Activated T-helper 1 cell treated with anti-CD3 and anti-CD28 coated beads, Interleukin-2, amount 50 U/mL, for 16 hours (primary cell): ENCODE measurements at places on chromosomes 12 and 14.

GRCh38 chr14:37813732-37814131 lies 218.3 kb downstream of the TTC6 start:
- DNase-seq, result no peak

DNA sequence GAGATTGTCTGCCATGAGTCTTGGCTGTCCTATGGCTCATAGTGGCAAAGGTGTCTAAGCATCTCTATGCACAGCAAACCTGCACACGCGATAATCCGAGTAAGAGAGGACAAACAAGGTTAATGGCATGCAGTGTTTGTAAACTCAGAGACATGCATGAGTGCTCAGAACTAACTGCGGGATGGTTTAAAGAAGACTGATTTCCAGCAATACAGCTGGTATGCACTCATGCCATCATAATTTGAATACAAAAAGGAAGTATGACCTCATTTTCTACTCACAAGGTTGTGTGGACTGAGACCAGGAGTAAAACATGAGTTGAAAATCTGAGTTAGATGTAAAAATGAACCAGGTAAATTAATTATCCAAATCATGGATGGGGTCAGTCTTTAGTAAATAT lies 16.6 kb upstream of the TCP11L2 start:
- no peak for DNase-seq

- no peak for DNase-seq
These were observed 131.4 kb downstream of the BBS10 start for GRCh38 chr12:76216585-76217472.

- DNase-seq, result no peak
These were observed 85.2 kb downstream of the CAND1 start for GRCh38 chr12:67354322-67354721.

- no peak for DNase-seq
These were observed 67.8 kb downstream of the VWF start for GRCh38 chr12:6056406-6057240.

- DNase-seq, result no peak
These were observed 957.1 kb downstream of the DIO2 start for GRCh38 chr14:79254069-79254775.

DNA sequence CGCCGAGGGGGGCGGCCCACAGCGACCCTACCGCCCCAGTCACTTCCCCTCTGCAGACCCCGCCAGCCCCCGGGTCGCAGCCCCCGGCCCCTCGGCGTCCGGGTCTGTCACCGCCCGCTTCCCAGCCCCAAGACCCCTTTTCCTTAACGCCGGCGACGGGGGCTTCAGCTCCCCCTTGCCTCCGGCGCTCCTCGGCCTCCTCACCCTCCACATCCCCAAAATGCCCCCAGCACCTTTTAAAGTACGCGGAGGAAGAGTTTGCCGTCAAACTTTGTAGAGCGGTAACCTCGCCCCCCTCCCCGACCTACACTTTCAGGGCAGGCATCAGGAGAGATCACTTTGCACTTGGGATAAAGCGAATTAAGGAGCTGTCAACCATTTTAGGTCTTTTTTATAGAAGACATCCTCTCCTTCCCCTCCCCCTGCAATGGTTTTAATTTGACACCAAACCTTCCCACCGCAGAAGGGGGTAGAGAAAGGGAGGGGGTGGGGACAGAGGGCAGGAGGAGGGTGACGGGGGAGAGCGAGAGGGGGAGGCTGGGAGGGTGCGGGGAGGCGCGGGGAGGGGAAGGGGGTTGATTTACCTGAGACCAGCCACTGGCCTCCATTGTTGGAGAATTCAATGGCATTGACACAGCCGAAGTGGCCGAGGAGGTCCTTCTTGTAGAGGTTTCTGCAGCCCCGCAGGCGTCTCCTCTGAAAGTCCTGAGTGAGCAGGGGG lies 578 bp downstream of the DCAF5 start:
- DNase-seq, result no peak

DNA sequence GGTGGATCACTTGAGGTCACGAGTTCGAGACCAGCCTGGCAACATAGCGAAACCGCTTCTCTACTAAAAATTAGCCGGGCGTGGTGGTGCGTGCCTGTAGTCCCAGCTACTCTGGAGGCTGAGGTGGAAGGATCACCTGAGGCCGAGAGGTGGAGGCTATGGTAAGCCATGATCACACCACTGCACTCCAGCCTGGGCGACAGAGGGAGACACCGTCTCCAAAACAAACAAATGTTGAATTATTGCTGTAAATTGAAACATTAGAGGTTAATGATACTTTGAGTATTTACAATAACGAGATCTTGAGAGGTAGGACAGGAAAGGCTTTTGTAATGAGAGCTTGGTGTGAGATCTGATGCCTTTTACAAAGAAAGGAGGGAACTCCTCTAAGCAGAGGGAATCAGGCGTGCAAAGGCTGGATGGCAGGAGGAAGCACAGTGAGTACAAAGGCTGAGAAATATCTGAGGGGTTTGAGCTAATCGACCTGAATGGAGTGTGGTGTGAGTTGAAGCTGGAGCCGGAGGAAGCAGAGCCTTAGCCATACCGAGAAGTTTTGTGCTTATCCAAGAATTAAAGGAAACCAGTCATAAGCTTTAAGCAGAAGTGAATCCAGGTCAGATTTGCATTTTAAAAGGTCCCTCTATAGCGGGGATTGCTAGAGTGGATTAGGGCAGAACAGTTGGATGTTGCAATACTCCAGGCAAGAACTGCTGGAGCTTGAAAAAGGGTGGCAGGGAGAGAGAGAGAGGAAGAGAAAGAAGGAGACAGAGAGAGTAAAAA lies 1.1 kb downstream of the RHNO1 start:
- DNase-seq, result no peak

DNA sequence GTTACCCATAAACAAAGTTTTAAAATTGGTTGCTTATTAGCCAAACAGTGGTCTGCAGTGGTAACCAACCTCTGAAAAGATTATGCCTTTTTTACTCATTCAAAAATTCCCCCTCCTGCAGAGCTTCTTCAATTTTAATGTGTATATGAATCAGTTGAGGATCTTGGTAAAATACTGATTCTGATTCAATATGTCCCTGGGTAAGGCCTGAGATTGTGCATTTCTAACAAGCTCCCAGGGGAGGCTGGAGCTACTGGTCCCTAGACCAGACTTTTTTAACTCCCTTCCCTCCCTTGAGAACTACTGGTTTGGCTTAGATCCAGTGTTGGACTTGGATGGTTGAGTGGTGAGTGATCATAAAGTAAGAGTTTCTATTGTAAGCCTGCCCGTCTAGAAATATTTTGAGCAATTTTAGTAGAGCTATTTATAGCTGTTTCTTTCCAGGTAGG lies 90.2 kb downstream of the FUT8 start:
- DNase-seq, result no peak

GRCh38 chr12:106831699-106832098 lies 57.2 kb downstream of the RIC8B start:
- DNase-seq, result no peak

- no peak for DNase-seq
These were observed 115.4 kb downstream of the ESRRB start for GRCh38 chr14:76491172-76491930.

DNA sequence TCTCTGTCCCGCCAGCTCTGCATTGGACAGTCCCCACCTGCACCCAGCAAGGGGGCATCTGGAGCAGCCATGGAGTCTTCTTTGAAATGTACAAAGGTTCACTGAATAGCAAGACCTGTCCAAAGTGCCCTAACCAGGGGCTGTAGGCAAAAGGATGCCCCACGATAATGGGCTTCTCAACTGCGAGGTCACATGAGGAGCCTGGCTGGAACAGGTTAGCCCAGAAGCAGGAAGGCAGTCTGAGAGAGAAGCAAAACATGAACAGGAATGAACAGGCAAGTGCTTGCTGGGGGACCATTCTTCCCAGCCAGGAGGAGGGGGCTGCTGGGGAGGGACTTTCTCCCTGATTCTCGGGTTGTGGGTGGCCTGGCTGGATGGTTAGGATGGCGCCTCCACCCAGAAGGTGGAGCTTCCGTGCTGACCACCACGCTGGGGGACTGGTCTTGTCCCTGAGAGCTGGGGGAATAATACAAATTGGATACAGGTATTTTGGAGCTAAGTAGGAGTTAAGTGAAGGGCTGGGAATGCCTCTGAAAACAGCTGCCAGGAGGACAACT lies 7.1 kb downstream of the KRT85 start:
- DNase-seq, result no peak

GRCh38 chr12:107600581-107601144 lies 84.9 kb upstream of the PWP1 start:
- no peak for DNase-seq

- DNase-seq, result no peak
These were observed 34.7 kb downstream of the PTGER2 start for GRCh38 chr14:52348776-52349175.

GRCh38 chr12:1289371-1290155 lies 298.5 kb downstream of the ERC1 start:
- DNase-seq, result no peak

DNA sequence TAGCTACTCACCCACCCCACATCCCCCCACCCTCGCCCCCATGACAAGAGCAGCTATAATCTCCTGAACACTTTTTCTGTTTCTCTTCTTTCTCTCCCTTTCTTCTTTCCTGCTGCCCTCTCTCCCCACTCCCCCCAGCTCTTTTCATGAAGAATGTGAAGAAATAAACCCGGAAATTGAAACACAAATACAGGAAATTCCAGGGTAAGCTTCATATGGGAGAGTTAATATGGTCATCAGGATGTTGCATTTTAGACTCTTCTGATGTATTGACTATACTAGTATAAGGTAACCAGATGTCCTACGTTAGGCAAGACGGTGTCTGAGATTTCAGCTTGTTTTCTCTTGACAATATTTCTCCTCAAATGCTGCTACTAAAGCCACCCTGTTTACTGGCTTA lies 41.6 kb upstream of the LRIG3 start:
- no peak for DNase-seq

DNA sequence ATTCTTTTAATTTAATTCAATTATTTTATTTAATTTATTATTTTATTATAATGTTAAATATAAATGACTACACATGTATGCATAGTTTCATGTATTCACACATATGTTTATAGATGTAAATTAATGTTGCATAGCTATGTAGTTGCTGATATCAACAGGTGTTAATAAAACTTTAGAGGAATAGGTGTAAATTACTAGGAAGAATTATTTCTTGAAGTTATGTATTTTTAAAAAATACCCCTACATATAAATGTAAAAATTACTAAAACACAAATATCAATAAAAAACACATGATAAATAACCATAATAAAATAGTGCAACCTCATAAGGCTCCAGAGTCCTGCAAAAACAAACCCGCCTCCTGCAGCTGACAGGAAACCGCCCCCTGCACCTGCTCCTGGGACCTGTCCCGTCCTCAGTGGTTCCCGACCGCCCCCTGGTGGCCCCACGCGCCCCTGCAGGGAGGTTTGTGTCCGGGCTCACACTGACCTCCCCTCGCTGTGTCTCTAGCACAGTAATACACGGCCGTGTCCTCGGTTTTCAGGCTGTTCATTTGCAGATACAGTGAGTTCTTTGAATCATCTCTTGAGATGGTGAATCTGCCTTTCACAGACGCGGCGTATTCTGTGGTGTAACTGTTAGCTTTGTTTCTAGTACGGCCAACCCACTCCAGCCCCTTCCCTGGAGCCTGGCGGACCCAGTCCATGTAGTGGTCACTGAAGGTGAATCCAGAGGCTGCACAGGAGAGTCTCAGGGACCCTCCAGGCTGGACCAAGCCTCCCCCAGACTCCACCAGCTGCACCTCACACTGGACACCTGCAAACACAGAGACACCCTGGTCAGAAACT lies 1264.0 kb downstream of the TMEM121 start:
- DNase-seq, result peak; percentile 48

DNA sequence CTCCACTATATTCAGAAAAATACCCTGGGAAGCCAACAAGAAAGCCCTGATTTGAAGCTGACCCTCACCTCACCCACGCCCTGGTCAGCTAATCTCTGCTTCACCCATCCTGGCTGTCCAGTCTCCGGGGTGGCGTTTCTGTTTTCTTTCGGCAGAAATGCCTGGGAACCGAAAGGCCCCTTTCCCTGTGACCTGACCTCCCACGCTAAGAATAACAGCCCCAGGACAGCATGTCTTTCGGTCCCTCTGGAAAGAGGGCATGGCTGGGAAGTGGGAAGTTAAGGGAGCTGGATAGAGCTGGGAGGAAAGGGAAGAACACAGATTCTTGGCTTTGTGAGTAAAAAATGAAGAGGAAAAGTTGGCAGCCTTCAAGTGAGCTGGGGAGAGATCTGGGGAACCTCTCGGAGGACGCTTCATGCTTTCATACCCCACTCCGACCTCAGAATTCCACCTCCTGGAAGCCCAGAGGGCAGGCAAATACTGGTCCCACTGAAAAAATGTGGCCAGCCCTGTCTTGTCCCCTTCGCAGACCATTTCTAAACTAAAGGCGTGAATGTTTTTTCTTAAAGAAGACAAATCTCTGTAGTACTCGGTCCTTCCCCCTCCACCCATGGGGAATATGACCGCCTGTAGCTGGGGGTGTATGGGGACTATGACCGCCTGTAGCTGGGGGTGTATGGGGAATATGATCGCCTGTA lies 163.0 kb upstream of the FKBP4 start:
- no peak for DNase-seq

GRCh38 chr12:33047666-33048065 lies 151.1 kb upstream of the PKP2 start:
- no peak for DNase-seq

- no peak for DNase-seq
These were observed 5.4 kb downstream of the KCNH5 start for GRCh38 chr14:63039866-63040265.

- DNase-seq, result no peak
These were observed 8.3 kb upstream of the TBX5 start for GRCh38 chr12:114414031-114414865.

DNA sequence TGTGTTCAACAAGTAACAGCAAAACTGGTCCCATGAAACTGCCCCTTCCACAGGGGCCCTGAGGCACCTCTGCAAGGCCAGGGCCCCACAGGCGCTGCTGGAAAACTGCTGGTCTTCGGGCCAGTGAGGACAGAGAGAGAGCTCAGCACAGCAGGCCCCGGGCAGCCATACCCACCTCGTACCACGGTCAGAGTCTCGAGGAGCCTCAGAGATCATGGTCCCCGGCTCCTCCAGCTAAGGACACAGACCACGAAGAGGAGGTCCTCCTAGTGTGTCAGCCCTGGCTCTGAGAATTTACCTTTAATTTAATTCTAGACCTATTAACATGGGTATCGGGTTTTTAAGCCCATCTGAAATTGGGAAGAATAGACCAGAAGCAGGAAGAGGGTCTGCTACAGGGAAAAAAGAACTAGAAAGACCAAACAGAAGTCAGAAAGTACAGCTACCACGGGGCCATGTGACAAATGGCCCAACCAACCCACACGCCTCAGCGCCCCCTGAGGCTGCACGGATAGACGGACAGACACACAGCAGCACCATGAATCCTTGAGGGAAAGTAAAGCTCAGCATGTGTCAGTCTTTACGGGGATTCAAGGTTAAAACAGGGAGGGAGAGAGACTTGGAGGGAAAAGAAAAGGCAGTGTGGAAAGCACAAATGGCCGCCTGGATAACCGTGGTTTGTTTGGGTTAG lies 22.9 kb downstream of the ANKRD9 start:
- no peak for DNase-seq

GRCh38 chr12:53070877-53071492 lies 8.2 kb downstream of the SPRYD3 start:
- no peak for DNase-seq

GRCh38 chr12:22543246-22544037 lies 900 bp downstream of the C2CD5 start:
- peak; percentile 17 for DNase-seq

GRCh38 chr14:73888460-73888725 lies 1.7 kb downstream of the ZNF410 start:
- DNase-seq, result no peak
